Testis (tissue), 5 donors: ENCODE measurements at places on chromosomes 12 and 14. TPM values are rescaled to one million over a fixed set of nuclear protein-coding genes. Genes with fewer than 3 reads are reported as not detected.
A peak's percentile ranks its signal among the peaks of the same experiment; 100 is the strongest.

DNA sequence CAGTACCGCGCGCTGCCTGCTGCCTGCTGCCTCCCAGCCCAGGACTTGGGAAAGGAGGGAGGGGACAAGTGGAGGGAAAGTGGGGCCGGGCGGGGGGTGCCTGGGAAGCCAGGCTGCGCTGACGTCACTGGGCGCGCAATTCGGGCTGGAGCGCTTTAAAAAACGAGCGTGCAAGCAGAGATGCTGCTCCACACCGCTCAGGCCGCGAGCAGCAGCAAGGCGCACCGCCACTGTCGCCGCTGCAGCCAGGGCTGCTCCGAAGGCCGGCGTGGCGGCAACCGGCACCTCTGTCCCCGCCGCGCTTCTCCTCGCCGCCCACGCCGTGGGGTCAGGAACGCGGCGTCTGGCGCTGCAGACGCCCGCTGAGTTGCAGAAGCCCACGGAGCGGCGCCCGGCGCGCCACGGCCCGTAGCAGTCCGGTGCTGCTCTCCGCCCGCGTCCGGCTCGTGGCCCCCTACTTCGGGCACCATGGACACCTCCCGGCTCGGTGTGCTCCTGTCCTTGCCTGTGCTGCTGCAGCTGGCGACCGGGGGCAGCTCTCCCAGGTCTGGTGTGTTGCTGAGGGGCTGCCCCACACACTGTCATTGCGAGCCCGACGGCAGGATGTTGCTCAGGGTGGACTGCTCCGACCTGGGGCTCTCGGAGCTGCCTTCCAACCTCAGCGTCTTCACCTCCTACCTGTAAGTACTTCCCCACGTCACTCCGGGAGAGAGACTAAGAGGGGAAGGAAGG lies at the start of gene LGR5:
TSS of gene LGR5 (plus strand) at position 186 of the 732 bp plus-strand sequence. CDS start at position 469, 283 bp downstream.
- no peaks in the 10 kb centered on the region for H3K27me3 ChIP-seq
- peaks cover 7% of the 10 kb centered on the region for H3K4me1 ChIP-seq
- H3K36me3 ChIP-seq, result no peaks in the 10 kb centered on the region
- peak within 1 kb of the TSS; percentile 33 for H3K4me3 ChIP-seq
- H3K27ac ChIP-seq, result no peak within 1 kb of the TSS

- no peak overlapping the region for H3K4me3 ChIP-seq
- no peaks in the 10 kb centered on the region for H3K27me3 ChIP-seq
- no peak overlapping the region for H3K27ac ChIP-seq
- H3K36me3 ChIP-seq, result no peaks in the 10 kb centered on the region
- H3K4me1 ChIP-seq, result no peaks in the 10 kb centered on the region
These were observed 578.6 kb downstream of the SLC16A7 start for GRCh38 chr12:60174476-60174875.

GRCh38 chr14:91381801-91382670 lies 35.6 kb downstream of the CCDC88C start:
- peaks cover 5% of the 10 kb centered on the region for H3K4me1 ChIP-seq
- H3K36me3 ChIP-seq, result no peaks in the 10 kb centered on the region
- H3K27me3 ChIP-seq, result no peaks in the 10 kb centered on the region
- no peak overlapping the region for H3K27ac ChIP-seq
- DNase-seq, result no peak

DNA sequence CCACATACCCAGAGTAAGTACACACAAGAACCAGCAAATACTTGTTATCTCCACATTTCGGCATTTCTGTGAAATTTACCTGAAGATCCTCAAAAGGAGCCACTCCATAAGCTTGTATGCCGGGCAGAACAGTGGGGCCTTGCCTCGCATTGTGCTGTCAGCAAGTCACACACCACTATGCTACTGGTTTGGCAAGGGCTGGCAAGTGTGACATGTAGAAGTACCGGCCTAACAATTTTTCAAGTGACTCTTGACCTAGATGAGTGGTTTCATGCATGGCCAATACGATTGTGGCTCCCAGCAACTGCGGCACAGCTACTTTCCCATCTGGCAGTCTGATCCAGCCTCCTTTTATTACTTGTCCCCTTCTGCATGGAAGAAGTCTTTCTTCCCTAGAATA lies 69.8 kb downstream of the GAS2L3 start:
- H3K27me3 ChIP-seq, result no peaks in the 10 kb centered on the region
- no peak overlapping the region for H3K4me3 ChIP-seq
- no peaks in the 10 kb centered on the region for H3K4me1 ChIP-seq
- no peaks in the 10 kb centered on the region for H3K36me3 ChIP-seq
- no peak for DNase-seq

DNA sequence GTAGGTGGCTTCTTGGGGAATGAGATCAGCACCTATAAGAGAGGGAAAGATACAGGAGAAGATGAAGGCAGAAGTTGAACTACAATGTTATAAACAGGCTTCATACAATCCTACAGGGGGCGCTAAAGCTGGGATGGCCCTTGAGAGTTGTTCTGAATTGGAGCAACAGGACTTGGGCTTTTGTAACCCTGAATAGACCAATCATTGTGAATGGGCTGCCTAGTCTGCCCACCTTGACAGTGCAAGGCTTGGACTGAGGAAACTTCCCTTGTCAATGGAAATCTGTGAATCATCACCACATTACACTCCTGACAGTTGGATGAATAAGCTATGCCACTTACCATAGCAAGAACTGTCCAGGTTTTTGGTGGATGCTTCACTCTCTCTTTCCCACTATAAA lies 306.1 kb downstream of the KCNC2 start:
- H3K27me3 ChIP-seq, result no peaks in the 10 kb centered on the region
- no peak for DNase-seq
- no peak overlapping the region for H3K27ac ChIP-seq
- no peaks in the 10 kb centered on the region for H3K36me3 ChIP-seq
- H3K4me3 ChIP-seq, result no peak overlapping the region

GRCh38 chr12:107079172-107080011 lies 14.0 kb downstream of the CRY1 start:
- no peak overlapping the region for H3K4me3 ChIP-seq
- no peaks in the 10 kb centered on the region for H3K36me3 ChIP-seq
- peaks cover 9% of the 10 kb centered on the region for H3K4me1 ChIP-seq

DNA sequence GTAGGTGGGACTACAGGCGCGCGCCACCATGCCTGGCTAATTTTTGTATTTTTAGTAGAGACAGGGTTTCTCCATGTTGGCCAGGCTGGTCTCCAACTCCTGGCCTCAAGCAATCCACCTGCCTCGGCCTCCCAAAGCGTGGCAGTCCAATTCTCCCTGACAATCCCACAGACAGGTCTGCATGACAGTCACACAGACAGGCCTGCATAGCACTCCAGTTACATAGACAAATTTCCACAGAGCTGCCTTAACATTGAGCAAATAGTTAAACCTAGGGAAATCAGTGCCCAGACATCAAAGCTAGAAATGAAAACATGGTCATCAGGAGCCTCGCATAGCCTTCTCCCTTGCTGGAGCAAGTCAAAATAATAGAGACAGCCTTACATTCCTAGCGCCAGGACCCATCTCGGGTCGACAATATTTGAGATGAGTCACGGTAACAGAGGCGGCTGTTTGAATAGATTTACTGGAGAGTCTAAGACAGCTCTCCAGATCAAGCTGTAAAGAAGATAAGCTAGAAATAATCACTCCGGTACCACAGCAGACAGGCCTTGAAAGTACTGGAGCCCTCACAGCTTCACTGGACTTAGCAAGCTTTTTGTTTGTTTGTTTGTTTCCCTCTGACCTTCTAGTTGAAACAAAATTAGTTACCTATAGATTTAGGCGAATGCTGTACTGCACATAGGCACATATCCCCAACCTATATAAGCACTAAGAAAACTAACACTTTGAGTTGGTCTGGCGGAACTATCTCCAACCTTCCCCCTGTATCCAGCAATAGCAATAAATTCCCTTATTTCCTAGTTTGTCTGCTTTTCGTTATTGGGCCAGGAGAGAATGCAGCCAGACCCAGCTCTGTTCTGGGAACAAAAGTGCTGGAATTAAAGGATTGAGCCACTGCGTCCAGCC lies 23.8 kb upstream of the PYROXD1 start:
- H3K27me3 ChIP-seq, result no peaks in the 10 kb centered on the region
- no peak for DNase-seq
- H3K4me1 ChIP-seq, result no peaks in the 10 kb centered on the region
- H3K36me3 ChIP-seq, result no peaks in the 10 kb centered on the region
- H3K27ac ChIP-seq, result no peak overlapping the region
- no peak overlapping the region for H3K4me3 ChIP-seq

DNA sequence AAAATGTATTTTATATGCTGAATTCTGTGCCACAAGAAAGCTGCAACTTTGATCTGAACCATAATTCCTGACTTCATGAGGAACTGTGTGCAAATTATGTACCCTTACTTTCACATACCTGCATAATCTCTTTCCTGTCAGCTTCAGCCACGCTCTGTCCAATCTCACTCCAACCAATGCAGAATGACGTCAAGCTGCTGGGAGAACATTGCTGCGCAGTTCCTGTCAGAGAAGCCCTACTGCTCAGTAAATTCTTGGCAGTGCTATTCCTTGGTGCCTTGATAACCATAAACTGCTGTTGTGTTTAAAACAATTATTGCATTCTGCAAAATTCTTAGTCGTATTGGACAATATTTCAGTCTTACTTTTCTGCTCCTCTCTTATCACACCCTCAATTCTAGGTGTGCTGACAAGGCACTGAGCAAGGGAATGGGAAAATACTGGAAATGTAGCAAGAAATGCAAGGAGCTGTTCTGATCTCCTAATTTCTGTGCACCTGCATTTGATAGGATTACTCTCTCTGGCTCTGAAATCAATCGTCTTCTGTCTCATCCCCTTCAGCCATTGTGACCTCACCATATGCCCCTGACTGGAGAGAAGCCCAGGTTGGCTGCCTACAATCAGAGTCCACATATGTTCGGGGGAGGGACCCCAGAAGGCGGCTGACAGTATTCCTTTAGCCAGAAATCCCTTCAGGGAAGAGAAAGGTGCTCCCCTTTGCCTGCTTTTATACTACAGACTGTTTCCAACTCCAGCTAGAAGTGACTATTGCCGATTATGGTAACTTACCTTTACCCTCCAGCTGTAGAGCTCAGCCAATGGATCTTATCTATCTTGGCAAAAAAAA lies 274.9 kb upstream of the NOVA1 start:
- no peaks in the 10 kb centered on the region for H3K36me3 ChIP-seq
- H3K4me3 ChIP-seq, result no peak overlapping the region
- no peak overlapping the region for H3K27ac ChIP-seq
- H3K4me1 ChIP-seq, result no peaks in the 10 kb centered on the region
- H3K27me3 ChIP-seq, result no peaks in the 10 kb centered on the region

- H3K4me1 ChIP-seq, result no peaks in the 10 kb centered on the region
- H3K27ac ChIP-seq, result no peak overlapping the region
- H3K4me3 ChIP-seq, result no peak overlapping the region
- no peak for DNase-seq
- no peaks in the 10 kb centered on the region for H3K27me3 ChIP-seq
These were observed 120.1 kb upstream of the NPAS3 start for GRCh38 chr14:32818581-32818980.

CDKN1B gene
- 76.1 TPM for total RNA-seq

HCAR1 gene
- 0.79 TPM for total RNA-seq

GRCh38 chr12:85759091-85759490 lies 77.1 kb downstream of the RASSF9 start:
- H3K4me1 ChIP-seq, result no peaks in the 10 kb centered on the region
- H3K36me3 ChIP-seq, result no peaks in the 10 kb centered on the region
- H3K4me3 ChIP-seq, result no peak overlapping the region
- H3K27ac ChIP-seq, result no peak overlapping the region
- DNase-seq, result no peak
- H3K27me3 ChIP-seq, result no peaks in the 10 kb centered on the region

- no peak overlapping the region for H3K4me3 ChIP-seq
- H3K4me1 ChIP-seq, result no peaks in the 10 kb centered on the region
- no peaks in the 10 kb centered on the region for H3K36me3 ChIP-seq
- DNase-seq, result no peak
- H3K27me3 ChIP-seq, result no peaks in the 10 kb centered on the region
- no peak overlapping the region for H3K27ac ChIP-seq
These were observed 9.6 kb upstream of the AKAP6 start for GRCh38 chr14:32319368-32320049.

DNA sequence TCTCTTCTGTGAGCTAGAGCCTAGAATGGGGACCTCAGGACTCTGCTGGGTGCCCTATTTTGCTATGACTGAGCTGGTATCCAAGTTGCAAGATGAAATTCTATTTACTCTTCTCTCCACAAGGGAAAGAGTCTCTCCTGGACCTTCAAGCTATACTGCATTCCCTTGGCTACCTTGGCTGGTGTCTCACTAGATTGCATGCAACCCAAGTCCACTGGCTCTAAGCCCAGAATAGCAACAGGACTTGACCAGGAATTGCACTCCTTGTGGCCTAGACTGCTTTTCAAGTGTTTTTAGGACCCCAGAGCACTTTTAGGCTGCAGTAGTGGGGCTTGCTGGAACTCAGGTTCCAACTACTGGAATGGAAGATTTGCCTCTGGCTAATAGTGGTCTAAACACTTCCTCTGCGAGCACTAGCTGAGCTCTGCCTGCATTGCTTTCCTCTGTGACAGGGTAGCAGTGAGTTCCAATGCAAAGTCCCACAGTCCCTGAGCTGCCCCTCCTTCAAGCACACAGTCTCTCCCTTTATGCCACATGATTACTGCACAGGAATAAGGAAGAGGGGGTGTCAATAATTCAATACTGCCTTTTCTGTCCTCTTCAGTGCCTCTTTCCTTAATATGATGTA lies 1009.1 kb upstream of the FLRT2 start:
- DNase-seq, result no peak
- H3K4me3 ChIP-seq, result no peak overlapping the region
- H3K27me3 ChIP-seq, result no peaks in the 10 kb centered on the region
- H3K4me1 ChIP-seq, result no peaks in the 10 kb centered on the region
- no peaks in the 10 kb centered on the region for H3K36me3 ChIP-seq

GRCh38 chr12:98635657-98636323 lies 8.8 kb downstream of the IKBIP start:
- H3K27me3 ChIP-seq, result no peaks in the 10 kb centered on the region
- no peaks in the 10 kb centered on the region for H3K36me3 ChIP-seq
- no peaks in the 10 kb centered on the region for H3K4me1 ChIP-seq
- DNase-seq, result no peak

DNA sequence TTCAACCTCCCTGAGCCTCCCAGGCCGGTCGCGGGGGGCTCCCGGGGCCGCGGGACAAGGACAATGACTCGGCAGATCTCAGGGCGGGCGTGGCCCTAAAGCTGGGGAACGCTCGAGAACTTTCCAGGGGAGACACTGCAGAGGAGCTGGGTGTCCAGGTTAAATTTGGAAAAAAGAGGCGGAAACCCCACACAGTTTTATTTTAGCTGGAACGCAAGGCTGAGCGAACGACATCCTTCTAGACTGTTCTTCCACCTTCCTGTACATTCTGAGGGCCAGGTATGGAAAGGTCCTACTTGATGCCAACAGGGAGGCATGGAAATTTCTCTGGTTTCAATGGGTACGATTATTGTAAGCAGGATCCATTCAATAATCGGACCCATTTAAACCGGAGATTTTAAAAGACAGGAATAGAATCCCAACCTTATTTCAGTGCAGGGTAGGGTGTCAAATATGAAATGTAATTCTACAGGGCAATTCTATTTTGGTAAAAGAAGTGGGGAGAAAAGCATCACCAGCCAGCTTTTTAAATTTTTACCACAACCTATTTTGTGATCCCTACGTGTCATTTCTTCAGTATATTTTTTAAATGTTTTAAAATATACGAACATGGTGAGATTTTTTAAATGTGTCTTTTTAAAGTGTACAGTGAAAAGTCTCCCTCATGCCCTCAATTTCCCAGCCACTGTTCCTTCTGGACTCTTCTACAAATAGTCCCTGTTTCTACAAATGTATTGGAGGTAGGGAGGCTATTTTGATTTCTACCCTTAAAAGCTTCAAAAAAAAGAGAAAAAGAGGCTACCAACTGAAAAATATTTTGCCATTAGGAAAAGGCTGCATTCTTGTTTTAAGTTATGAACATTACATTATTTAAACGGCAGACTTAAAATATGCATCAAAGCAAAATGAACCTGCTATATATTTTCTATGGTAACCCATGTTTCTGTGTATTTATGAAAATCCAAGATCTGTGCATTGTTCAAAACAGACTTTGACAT lies 1.1 kb upstream of the UBC start:
- peak overlapping the region; percentile 100 for H3K27ac ChIP-seq
- DNase-seq, result peak; percentile 51
- H3K36me3 ChIP-seq, result no peaks in the 10 kb centered on the region
- peak overlapping the region; percentile 98 for H3K4me3 ChIP-seq
- no peaks in the 10 kb centered on the region for H3K27me3 ChIP-seq
